ENCODE measurements at places on chromosomes 3 and 15.

DNA sequence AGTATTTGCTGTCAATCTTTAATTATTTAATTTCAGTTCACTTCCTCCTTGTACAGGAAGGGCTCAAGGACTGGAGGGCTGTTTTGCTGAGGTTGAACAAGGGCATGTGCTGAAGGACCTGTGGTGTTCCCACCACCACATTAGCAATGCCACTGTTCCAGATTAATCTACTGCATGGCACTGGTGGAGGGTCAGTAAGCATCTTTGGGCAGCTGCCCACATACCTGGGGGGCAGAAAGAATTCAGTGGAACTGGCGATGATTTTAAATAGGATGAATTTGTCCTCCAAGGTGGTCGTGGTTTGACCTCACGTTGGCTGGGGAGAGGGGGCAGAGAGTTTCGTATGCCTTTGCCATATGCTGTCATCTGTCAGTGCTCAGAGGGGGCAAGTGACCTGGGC, 244.8 kb downstream of the TLE3 start:
- DNase-seq = no peak

DNA sequence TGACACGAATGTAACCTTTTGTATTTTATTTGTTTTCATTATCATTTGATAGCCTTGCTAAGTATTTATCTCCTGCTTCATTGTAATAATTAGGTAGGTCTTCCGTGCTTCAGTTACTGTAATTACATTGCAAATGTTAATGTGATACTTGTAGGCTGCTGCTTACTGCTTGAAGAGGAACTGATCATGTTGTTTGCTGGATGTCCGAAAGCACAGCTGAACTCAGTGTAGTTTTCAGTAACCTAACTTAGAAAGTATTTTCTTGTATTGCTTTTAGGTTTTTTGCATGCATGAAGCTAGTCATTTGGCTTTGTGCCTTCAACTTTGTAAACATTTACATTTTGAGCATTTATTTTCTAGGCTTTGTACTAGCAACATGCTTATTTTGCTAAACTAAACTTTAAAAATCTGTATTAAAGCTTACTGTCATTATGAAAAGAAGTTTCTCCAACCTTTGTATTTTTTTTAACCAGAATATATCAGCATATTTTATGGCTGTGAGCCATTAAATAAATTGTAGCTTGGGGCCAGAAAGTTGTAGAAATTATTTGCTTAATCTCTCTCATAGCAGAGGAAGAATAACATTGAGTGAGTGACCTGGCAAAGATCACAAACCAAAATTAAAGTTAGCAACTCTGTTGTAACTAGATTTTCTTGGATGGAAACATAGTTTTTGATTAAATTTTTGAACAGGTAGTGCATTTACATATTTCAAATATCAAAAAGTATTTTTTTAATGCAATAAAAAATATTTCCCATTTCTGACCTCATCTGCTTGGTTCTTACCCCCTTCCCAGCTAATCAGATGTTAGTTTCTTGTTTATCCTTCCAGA, 30.7 kb downstream of the SACM1L start:
- no peak for DNase-seq

GRCh38 chr3:149726716-149727407, 25.4 kb downstream of the COMMD2 start:
- no peak for DNase-seq

- no peak for DNase-seq
Measured at GRCh38 chr15:46300716-46301115, 665.9 kb downstream of the SQOR start.

GRCh38 chr3:61378311-61378710, 127.1 kb upstream of the FHIT start:
- DNase-seq = no peak

DNA sequence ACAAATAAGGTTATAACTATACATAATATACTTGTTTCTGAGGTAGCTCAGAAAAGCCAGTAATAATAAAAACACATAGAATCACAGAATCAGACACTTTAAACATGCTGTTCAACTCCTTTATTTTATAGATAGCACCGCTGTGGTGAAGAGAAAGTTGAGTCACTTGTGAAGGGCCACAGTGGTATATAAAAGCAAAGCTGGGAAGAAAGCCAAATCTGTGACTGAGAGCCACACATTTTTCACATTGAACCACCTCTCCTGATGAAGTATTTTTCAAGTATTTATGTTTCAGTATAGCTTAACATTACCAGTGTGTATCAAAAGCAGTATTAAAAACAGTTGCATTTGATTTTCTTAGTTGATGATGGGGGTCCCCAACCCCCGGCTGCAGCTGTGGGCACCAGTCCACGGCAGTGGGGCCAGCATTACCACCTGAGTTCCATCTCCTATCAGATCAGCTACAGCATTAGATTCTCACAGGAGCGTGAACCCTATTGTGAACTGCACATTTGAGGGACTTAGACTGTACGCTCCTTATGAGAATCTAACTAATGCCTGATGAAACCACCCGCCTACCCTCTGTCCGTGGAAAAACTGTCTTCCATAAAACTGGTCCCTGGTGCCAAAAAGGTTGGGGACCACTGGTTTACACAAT, 46.2 kb downstream of the TBL1XR1 start:
- no peak for DNase-seq

- no peak for DNase-seq
Measured at GRCh38 chr3:61912158-61912557, 350.8 kb downstream of the PTPRG start.
